ENCODE measurements at places on chromosomes 5 and 9. TPM values are rescaled to one million over a fixed set of nuclear protein-coding genes. Genes with fewer than 3 reads are reported as not detected.

HRH2 gene
- total RNA-seq, result 1.7 TPM

- DNase-seq, result peak; percentile 9
Measured at GRCh38 chr9:111362526-111362925, 32.5 kb upstream of the OR2K2 start.

ABL1 gene
- total RNA-seq, result 48.2 TPM

GRCh38 chr9:136463578-136463977, 19.3 kb downstream of the SEC16A start:
- DNase-seq, result no peak

SLC6A7 gene
- total RNA-seq, result 10.8 TPM

LEAP2 gene
- total RNA-seq, result 5.3 TPM

GRCh38 chr5:154179846-154180710, 10.5 kb upstream of the GALNT10 start:
- DNase-seq, result peak; percentile 70

- no peak for DNase-seq
Measured at GRCh38 chr5:178211095-178212048, 7.0 kb downstream of the HNRNPAB start.

ZDHHC11 gene
- not detected for total RNA-seq

CDO1 gene
- total RNA-seq, result not detected

DNA sequence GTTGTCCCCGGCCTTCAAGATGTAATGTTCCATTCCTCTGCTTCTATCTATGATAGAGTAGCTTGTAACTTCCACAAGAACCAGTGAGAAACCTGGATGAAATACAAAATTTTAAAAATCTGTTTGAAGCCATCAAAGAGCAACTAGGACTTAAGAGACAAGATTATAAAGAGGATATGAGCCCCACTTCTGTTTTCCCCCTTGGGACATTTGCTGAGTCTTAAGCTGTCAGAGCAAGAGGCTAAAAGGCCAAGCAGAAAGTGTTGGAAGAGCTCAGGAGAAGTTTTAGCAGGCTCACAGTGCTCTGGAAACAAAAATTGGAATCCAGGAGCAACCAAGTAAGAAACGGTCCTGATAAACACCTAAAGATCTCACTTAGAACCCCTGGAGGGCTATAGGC, 76.1 kb downstream of the ADRB2 start:
- DNase-seq, result no peak

- no peak for DNase-seq
Measured at GRCh38 chr5:53030893-53031292, 41.7 kb downstream of the ITGA2 start.

- no peak for DNase-seq
Measured at GRCh38 chr5:53114988-53115387, 5.4 kb upstream of the MOCS2 start.

PAXX gene
- 10.6 TPM for total RNA-seq

GRCh38 chr5:128271859-128272464, 188.4 kb downstream of the SLC12A2 start:
- DNase-seq, result no peak

LCP2 gene
- total RNA-seq, result 9.9 TPM

GRCh38 chr5:175448276-175448675, 4.3 kb upstream of the DRD1 start:
- no peak for DNase-seq

GRCh38 chr9:7394002-7394774, 405.4 kb downstream of the DMAC1 start:
- DNase-seq, result no peak

MLANA gene
- total RNA-seq, result 1.2 TPM

GRCh38 chr9:87718852-87719612, 6.9 kb upstream of the CTSL start:
- DNase-seq, result no peak

- no peak for DNase-seq
Measured at GRCh38 chr9:82808478-82808877, 254.5 kb downstream of the RASEF start.

SOHLH1 gene
- not detected for total RNA-seq

GRCh38 chr9:122777935-122778627, 10.7 kb upstream of the OR5C1 start:
- DNase-seq, result no peak

SMIM33 gene
- total RNA-seq, result 0.72 TPM

IFNA6 gene
- 0.72 TPM for total RNA-seq

SV2C gene
- 1.2 TPM for total RNA-seq

IL5 gene
- total RNA-seq, result 7.7 TPM

CHD1 gene
- total RNA-seq, result 98.0 TPM

FAM151B gene
- 11.1 TPM for total RNA-seq

DNA sequence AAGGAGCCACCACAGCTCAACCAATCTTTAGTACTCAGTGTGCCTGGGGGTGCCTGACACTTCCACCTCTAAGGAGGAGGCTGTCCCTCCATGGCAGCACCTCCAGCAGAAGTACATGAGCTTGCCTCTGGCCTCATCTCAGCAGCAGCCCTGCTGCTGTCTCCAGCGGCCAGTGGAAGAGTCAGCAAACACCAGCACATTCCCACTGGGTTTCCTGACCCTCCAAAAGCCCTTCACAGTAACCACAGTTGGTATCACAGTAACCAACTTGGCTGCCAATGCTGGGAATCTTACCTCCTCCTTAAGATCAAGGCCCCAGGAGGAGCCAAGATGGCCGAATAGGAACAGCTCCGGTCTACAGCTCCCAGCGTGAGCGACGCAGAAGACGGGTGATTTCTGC, 29.4 kb downstream of the FSTL4 start:
- no peak for DNase-seq

DNA sequence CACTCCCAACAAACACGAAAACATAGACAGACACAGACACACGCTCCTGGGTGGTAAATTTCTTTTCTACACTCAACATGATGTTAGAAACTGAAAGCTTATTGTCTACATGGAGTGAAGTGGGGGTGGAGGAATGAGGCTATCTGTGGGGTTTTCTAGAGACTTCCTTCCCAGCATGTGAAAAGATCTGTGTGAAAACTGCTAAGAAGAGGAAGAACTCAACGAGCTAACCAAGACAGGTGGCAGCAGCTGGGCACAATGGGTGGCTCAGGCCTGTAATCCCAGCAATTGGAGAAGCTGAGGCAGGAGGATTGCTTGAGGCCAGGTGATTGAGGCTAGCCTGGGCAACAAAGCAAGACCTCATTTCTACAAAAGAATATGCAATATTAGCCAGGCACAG, 7.6 kb downstream of the FYB1 start:
- no peak for DNase-seq

Measured in umbilical cord (tissue), 2 donors.